ENCODE measurements at places on chromosomes 3 and 15.

- H3K4me3 ChIP-seq, result no peak overlapping the region
- peaks cover 9% of the 10 kb centered on the region for H3K36me3 ChIP-seq
- no peak overlapping the region for H3K27ac ChIP-seq
- H3K27me3 ChIP-seq, result no peaks in the 10 kb centered on the region
- DNase-seq, result no peak
Measured at GRCh38 chr3:48268936-48269561, 28.1 kb downstream of the ZNF589 start.

GRCh38 chr15:31302778-31303725 lies 23.6 kb upstream of the KLF13 start:
- no peak overlapping the region for H3K4me3 ChIP-seq
- H3K36me3 ChIP-seq, result no peaks in the 10 kb centered on the region
- no peaks in the 10 kb centered on the region for H3K4me1 ChIP-seq
- no peak for DNase-seq
- no peak overlapping the region for H3K27ac ChIP-seq

GRCh38 chr3:89851974-89852621 lies 744.7 kb downstream of the EPHA3 start:
- no peak overlapping the region for H3K27ac ChIP-seq
- no peaks in the 10 kb centered on the region for H3K4me1 ChIP-seq
- no peaks in the 10 kb centered on the region for H3K27me3 ChIP-seq
- no peak overlapping the region for H3K4me3 ChIP-seq
- peak; percentile 78 for DNase-seq

GRCh38 chr3:107407355-107407754 lies 30.1 kb downstream of the CCDC54 start:
- no peaks in the 10 kb centered on the region for H3K36me3 ChIP-seq
- no peak overlapping the region for H3K4me3 ChIP-seq
- DNase-seq, result no peak

DNA sequence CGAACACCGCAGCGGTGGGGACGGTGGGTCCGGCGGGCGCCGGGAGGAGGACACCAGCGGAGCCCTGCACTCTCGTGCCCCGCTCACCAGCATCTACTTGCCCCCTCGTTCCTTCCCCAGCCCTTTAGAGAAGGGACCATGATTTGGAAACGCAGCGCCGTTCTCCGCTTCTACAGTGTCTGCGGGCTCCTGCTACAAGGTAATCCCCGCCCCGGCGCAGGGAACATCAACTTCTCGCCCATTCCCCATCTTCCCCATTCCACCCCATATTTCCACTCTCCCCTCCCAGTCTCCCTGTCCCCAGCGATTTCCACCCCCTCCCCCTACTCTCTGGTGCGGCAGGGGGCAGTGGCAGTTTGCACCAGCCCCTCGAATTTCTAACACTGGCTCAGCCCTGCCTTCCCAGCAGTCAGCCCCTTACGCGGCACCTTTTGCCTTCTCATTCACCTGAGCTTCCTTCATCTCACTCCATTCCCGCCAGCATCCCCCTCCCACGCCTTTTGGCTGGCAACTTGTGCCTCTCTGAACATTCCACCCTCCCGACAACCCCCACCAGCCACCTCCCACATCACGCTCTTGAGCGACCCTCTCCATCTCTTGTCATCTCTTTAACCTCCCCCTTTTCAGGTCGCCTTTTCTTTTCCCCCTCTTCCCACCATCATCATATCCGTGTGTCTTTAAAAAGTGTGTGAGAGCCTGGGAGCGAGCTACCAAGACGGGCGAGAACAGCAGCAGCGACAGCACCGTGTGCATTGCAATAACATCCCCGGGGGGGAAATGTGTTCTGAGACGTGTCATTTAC lies 882 bp downstream of the CADM2 start:
- H3K4me3 ChIP-seq, result peak overlapping the region; percentile 6
- DNase-seq, result no peak
- H3K27ac ChIP-seq, result no peak overlapping the region
- peaks cover 5% of the 10 kb centered on the region for H3K27me3 ChIP-seq
- H3K4me1 ChIP-seq, result no peaks in the 10 kb centered on the region

GRCh38 chr15:52261498-52262242 lies 33.9 kb downstream of the MYO5C start:
- no peaks in the 10 kb centered on the region for H3K36me3 ChIP-seq
- no peaks in the 10 kb centered on the region for H3K27me3 ChIP-seq
- DNase-seq, result peak; percentile 63
- no peak overlapping the region for H3K27ac ChIP-seq

DNA sequence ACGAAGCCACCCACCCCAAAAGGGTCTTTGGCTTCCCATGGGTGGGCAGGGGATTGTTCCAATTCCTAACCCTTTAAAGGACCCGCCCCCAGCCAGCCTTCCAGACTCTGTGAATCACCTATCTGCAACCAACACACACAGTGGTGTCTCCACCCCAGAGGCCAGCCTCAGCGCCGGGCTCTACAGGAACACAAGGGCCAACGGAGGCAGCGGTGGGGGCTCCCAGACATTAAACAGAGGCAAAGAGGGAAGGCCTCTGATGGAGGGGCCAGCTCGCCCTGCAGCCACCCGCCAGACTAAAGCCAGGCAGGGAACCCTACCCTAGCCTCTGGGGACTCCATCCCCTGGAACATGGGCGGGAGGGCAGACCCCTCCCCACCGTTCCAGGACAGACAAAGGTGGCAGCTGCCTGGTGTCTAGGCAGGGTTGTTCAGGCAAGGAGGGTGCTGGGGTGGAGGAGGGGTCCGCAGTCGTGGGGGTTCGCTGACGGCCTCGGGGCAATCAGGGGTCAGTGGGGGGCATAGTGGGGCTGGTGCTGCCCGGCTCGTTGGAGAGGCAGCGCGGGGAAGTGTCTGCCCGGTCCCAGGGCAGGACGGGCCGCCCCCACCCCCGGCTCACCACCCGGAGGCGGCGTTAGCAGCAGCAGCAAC lies 448 bp downstream of the SHISA5 start:
- H3K27me3 ChIP-seq, result no peaks in the 10 kb centered on the region
- peaks cover 13% of the 10 kb centered on the region for H3K4me1 ChIP-seq
- peak overlapping the region; percentile 83 for H3K27ac ChIP-seq
- H3K4me3 ChIP-seq, result peak overlapping the region; percentile 70

DNA sequence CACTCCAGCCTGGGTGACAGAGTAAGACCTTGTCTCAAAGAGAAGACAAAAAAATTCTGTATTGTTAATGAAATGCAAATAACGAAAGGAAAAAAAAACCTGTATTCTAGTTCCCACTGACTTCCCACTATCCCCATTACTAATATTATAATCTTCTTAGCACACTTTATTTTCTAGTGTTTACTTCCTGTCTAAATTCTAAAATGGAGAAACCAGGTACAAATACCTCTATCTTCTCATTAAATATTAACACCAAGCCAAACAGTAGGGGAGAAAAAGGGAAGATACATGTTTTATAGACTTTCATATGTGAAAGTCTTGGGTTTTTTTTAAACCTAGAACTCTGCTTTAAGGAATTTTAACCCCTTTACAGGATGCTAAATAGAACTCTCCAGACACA lies 55.3 kb upstream of the PLXND1 start:
- no peaks in the 10 kb centered on the region for H3K4me1 ChIP-seq
- no peak overlapping the region for H3K27ac ChIP-seq
- no peaks in the 10 kb centered on the region for H3K36me3 ChIP-seq

GRCh38 chr3:85627932-85628331 lies 669.1 kb downstream of the CADM2 start:
- no peaks in the 10 kb centered on the region for H3K36me3 ChIP-seq
- no peak for DNase-seq
- H3K4me3 ChIP-seq, result no peak overlapping the region
- no peak overlapping the region for H3K27ac ChIP-seq

GRCh38 chr3:27127195-27127594 lies 242.0 kb downstream of the NEK10 start:
- H3K27me3 ChIP-seq, result no peaks in the 10 kb centered on the region
- no peak for DNase-seq
- H3K4me1 ChIP-seq, result peaks cover 1% of the 10 kb centered on the region
- H3K4me3 ChIP-seq, result no peak overlapping the region
- no peak overlapping the region for H3K27ac ChIP-seq
- H3K36me3 ChIP-seq, result no peaks in the 10 kb centered on the region

GRCh38 chr3:29065211-29065785 lies 215.6 kb upstream of the RBMS3 start:
- no peaks in the 10 kb centered on the region for H3K36me3 ChIP-seq
- no peak overlapping the region for H3K4me3 ChIP-seq
- DNase-seq, result peak; percentile 98

- H3K36me3 ChIP-seq, result no peaks in the 10 kb centered on the region
- peak overlapping the region; percentile 83 for H3K27ac ChIP-seq
- no peaks in the 10 kb centered on the region for H3K4me1 ChIP-seq
- H3K4me3 ChIP-seq, result peak overlapping the region; percentile 51
- peak; percentile 26 for DNase-seq
Measured at GRCh38 chr3:32818229-32818969, 602 bp downstream of the TRIM71 start.

- no peak overlapping the region for H3K27ac ChIP-seq
- peaks cover 4% of the 10 kb centered on the region for H3K27me3 ChIP-seq
- peaks cover 60% of the 10 kb centered on the region for H3K4me1 ChIP-seq
- H3K36me3 ChIP-seq, result no peaks in the 10 kb centered on the region
- DNase-seq, result peak; percentile 48
Measured at GRCh38 chr3:112640276-112640929, 540 bp downstream of the CCDC80 start.

DNA sequence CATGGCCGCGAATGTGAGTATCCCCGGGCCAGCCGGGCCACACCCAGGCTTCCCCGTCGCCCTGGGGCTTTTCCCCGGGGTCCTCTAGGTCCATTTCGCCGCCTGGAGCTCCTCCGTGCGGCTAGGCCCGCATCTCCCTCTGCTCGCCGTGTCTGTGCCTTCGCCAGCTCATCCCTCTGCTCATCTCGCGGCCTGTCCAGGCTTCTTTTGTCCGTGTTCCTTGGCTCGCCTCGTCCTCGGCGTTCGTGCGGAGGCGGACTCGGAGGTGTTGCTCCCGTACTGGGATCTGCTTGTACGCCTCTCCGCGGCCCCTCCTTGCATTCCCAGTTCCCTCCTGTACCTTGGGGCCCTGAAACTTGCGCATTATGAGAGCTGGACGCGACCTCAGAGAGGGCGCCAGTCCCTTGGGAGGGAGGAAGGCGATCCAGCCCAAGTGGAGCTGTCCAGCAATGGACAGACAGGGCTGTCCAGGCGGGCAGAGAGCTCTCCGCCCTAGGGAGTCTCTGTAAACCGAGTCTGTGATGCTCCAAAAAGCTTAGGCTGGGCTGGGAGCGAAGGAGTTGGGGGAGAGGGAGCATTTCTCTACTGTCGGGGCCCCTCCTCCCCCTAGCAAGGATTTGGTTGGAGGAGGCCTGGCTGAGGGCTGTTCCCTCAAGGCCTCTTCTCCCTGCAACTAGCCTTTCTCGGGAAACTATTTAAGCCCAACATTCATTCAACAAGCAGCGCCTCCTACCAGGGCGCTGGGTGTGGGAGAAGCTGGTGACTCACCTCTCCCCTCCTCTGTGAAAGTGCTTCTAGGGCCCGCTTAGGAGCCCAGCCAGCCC lies 553 bp downstream of the TMEM43 start:
- peak overlapping the region; percentile 86 for H3K4me3 ChIP-seq
- DNase-seq, result peak; percentile 72
- peaks cover 7% of the 10 kb centered on the region for H3K4me1 ChIP-seq
- H3K36me3 ChIP-seq, result peaks cover 10% of the 10 kb centered on the region
- H3K27ac ChIP-seq, result peak overlapping the region; percentile 98
- no peaks in the 10 kb centered on the region for H3K27me3 ChIP-seq

- no peaks in the 10 kb centered on the region for H3K4me1 ChIP-seq
- H3K27ac ChIP-seq, result no peak overlapping the region
- H3K4me3 ChIP-seq, result no peak overlapping the region
- H3K36me3 ChIP-seq, result no peaks in the 10 kb centered on the region
Measured at GRCh38 chr15:27731776-27732175, 367.3 kb downstream of the OCA2 start.

- H3K27me3 ChIP-seq, result no peaks in the 10 kb centered on the region
- no peak for DNase-seq
- H3K4me3 ChIP-seq, result no peak overlapping the region
- H3K27ac ChIP-seq, result no peak overlapping the region
- no peaks in the 10 kb centered on the region for H3K36me3 ChIP-seq
Measured at GRCh38 chr3:10530241-10530640, 24.9 kb upstream of the ATP2B2 start.

DNA sequence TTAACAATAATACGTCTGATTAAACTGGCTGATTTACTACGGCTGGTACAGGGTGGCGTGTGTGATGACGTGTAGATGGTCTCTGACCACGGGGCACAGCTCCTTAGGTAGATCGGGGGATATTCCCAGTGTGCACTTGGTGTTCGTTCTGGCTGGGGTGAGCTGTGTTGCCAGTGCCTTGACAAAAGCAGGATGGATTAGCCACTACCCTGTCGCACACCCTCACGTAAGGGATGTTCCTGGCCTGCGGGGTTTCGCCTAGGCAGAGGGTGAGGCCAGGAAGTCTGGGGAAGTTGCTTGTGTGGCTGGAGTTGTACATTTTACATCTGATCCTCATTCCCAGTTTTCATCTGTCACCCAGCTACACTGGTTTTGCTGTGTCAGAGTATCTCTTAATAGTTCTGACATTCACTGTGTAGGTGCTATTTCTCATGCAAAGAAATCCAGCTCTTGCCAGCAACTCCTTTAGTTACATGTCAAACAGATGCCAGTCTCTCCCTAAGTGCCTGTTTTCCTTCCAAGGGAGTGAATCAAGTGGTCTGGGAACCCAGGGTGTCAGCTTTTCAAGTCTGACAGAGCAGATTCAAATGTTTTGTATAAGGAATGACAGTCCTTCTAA lies 66.1 kb upstream of the CCR4 start:
- H3K36me3 ChIP-seq, result no peaks in the 10 kb centered on the region
- H3K4me1 ChIP-seq, result no peaks in the 10 kb centered on the region
- DNase-seq, result no peak
- H3K4me3 ChIP-seq, result no peak overlapping the region
- H3K27ac ChIP-seq, result peak overlapping the region; percentile 15

DNA sequence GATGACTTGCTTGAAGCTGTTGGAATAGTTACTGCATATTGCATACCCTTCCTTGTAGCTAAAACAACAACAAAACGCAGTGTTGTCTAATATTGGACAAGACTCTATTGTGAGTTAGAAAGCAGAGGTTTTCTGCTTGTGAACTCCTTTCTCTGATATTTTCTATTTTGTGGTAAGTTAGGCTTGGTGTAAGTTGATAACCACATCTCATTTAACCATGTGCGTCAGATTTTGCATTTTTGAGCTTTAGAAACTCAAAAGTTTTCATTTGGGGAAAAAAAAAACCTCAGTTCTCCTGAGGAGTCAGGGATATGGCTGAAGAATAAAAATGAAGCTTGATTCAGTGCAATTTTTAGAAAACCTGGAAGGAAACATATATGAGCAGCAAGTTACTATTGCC lies 1.5 kb downstream of the ARIH1 start:
- peak overlapping the region; percentile 99 for H3K4me3 ChIP-seq
- H3K4me1 ChIP-seq, result peaks cover 12% of the 10 kb centered on the region
- no peaks in the 10 kb centered on the region for H3K27me3 ChIP-seq
- DNase-seq, result no peak
- no peaks in the 10 kb centered on the region for H3K36me3 ChIP-seq

GRCh38 chr3:125403789-125404188 lies 28.7 kb upstream of the ZNF148 start:
- no peaks in the 10 kb centered on the region for H3K27me3 ChIP-seq
- H3K4me3 ChIP-seq, result no peak overlapping the region
- no peak for DNase-seq
- no peaks in the 10 kb centered on the region for H3K36me3 ChIP-seq
- H3K4me1 ChIP-seq, result no peaks in the 10 kb centered on the region
- H3K27ac ChIP-seq, result no peak overlapping the region

- no peak overlapping the region for H3K4me3 ChIP-seq
- no peak overlapping the region for H3K27ac ChIP-seq
- H3K27me3 ChIP-seq, result no peaks in the 10 kb centered on the region
- DNase-seq, result peak; percentile 35
Measured at GRCh38 chr3:168093790-168094189, 1.9 kb downstream of the GOLIM4 start.

- no peak overlapping the region for H3K4me3 ChIP-seq
- H3K4me1 ChIP-seq, result peaks cover 15% of the 10 kb centered on the region
- no peak for DNase-seq
- H3K27me3 ChIP-seq, result no peaks in the 10 kb centered on the region
Measured at GRCh38 chr15:89123181-89123525, 34.9 kb downstream of the ABHD2 start.
